GM13976 (cell line): ENCODE measurements at places on chromosomes 4 and X.
A peak's percentile ranks its signal among the peaks of the same experiment; 100 is the strongest.

GRCh38 chrX:1578511-1579173 is 12.8 kb upstream of the AKAP17A start:
- DNase-seq = no peak

GRCh38 chr4:170623899-170624298 is 534.1 kb upstream of the AADAT start:
- no peak for DNase-seq

DNA sequence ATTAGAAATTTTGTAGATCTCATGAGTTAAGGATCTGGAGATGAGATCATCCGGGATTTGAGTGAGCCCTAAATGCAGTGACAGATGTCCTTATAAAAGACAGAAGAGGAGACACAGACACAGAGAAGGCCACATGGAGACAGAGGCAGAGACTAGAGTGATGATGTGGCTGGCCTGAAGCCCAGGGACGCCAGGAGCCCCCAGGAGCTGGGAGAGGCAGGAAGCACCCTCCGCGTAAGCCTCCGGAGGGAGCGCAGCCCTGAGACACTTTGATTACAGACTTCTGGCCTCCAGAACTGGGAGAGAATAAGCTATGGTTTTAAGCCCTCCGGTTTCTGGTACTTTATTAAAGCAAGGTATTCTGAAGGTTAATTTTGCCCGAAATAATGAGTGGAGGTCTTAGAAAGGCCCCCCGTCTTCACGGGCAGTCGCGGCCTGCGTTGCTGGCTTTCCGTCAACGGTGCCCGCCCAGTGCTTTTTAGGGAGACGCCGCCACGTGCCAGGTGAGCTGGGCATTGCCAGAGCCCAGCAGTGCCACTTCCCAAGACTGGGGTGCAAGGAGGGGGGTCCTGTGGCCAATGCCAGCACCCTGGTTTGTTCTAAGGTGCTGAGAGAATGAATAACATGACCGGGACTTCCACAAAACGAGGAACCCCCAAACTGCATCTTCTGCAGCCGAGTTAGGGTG is 8.1 kb downstream of the DHRSX start:
- no peak for DNase-seq

- peak; percentile 3 for DNase-seq
Observed at GRCh38 chrX:108699368-108699767, 37.0 kb downstream of the IRS4 start.

DNA sequence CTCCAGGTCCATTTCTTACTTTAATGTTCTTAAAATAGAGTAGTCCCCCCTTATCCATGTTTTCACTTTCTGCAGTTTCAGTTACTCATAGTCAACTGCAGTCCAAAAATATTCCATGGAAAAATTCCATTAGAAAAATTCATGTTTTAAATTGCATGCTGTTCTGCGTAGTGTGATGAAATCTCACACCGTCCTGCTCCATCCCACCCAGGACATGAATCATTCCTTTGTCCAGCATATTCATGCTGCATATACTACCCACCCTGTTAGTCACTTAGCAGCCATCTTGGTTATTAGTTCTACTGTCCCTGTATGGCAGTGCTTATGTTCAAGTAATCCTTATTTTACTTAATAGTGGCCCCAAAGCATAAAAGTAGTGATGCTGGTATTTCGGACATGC is 5.4 kb upstream of the PDLIM5 start:
- no peak for DNase-seq

DNA sequence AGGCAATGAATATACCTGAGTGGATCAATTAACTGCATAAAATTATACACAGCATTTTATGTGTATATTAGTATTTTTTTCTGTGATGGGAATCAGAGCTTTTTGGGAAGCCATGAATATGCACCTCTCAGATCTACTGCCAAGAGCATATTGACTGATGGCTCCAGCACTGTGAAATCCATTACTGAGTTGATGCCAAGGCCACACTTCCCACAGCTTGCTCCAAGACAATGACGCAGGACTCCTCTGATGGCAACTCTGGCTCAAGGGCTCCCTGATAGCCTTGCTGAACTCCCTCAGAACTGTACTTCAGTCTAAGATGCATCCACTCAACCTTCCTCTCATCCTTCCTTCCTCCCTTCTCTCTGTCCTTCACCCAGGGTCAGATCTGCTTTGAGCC is 82.7 kb downstream of the OTC start:
- no peak for DNase-seq

GRCh38 chr4:70313736-70314135 is 21.0 kb upstream of the CABS1 start:
- no peak for DNase-seq

DNA sequence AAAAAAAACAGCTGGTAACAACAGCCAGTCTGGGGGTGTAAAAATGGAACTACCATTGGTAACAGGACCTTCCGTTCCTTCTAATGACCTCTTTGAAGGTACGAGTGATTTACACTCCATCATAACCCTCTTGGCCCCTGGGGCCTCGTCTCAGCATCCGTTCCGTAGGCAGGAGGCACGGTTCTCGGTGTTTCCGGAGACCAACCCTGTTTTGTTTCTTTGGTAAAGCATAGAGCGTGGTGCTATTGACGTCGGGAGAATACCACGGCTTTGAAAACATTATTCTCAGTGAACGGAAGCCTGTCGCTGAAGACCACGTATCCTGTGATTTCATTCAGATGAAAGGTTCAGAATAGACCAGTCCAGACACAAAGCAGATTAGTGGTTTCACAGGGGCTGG is 198.9 kb downstream of the ASMT start:
- no peak for DNase-seq

GRCh38 chr4:2292646-2293108 is 30.8 kb upstream of the MXD4 start:
- no peak for DNase-seq

- no peak for DNase-seq
Observed at GRCh38 chr4:27844376-27844775, 983.7 kb downstream of the STIM2 start.

DNA sequence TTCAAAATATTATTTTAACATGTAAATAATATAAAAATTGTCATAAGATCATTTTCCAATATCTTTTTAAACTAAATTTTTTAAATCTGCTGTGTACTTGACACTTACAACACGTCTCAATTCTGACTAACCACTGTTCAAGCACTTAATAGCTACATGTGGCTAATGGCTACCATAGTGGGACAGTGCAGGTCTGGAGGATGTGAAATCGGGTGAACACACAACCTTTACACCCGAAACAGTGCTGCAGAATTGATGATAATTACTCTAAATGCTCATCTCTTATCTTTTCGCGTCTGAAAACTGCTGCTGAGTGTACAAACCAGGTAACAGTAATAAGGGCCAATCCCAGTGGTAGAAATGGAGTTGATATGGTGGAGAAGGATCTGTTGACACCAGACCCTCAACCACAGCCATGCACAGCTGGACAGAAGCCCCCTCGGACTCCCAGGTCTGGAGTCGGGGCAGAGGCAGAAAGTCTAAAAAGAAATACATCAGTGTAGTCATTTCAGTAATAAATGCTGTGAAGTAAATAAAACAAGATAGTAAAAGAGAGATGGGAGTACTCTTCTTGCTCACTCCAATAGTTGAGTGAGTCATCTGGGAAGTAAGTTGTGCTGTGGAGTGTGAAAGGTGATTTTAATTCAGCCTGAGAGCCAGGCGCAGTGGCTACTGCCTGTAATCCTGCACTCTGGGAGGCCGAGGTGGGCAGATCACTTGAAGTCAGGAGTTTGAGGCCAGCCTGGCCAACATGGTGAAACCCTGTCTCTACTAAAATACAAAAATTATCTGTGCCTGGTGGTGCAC is 150.0 kb downstream of the CBR4 start:
- DNase-seq = peak; percentile 36

DNA sequence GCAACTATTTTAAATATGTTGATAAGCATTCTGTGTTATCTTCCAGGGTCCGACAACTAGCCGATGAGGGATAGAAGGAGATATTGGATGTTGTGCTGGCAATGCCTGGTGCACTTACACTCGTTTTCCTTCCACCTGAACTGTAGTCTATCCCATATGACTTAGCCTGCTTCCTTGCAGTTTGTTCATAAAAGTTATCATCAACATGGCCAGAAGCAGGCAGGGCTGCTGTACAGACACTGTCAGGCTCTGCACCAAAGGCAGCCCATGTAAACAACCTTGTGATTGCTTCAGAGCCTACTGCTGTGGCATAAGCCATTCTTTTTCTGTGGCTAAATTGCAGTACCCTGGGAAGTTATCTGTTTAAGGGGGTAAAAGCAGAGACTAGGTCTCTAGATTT is 1.6 kb downstream of the MAPK10 start:
- no peak for DNase-seq

GRCh38 chr4:55173580-55173979 is 48.2 kb upstream of the KDR start:
- no peak for DNase-seq

- DNase-seq = no peak
Observed at GRCh38 chrX:727738-728621, 97.4 kb downstream of the SHOX start.

DNA sequence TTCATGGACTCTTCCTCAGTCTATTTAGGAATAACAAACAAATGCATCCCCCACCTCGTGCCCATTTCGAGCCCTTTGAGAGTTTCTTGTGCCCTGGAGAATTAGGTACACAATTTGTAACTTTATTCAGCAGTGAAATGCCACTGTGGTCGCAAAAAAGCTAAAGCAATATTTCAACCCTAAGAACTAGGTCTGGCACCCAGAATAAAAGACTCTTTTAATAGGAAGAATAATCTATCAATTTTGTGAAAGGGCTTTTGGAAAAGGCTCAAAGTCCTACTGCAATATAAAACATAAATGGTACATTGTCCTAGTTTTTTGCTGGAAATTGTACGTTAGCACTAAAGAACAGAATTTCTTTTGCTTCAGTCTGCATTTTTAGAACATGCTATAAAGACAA is 304.6 kb upstream of the TENM3 start:
- no peak for DNase-seq

DNA sequence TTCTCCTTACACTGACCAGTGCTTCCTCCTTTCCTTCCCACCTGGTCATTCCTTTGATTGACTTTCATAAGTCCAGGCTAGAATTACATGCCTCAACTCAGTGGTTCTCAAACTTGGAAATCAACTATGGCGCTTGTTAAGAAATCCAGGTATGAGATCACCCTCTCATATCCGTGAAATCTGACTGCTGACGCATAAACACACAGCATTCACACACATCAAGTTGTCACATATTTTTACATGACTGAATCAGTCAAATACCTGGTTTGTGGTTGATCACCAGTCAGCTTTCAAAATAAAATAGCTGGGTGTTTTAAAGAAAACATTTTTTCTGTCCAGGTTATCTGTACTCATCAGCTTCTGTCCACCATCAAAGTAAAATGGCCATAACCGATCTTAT is 433.5 kb downstream of the AFF2 start:
- DNase-seq = no peak

GRCh38 chrX:47573341-47574075 is 8.7 kb upstream of the TIMP1 start:
- DNase-seq = no peak

DNA sequence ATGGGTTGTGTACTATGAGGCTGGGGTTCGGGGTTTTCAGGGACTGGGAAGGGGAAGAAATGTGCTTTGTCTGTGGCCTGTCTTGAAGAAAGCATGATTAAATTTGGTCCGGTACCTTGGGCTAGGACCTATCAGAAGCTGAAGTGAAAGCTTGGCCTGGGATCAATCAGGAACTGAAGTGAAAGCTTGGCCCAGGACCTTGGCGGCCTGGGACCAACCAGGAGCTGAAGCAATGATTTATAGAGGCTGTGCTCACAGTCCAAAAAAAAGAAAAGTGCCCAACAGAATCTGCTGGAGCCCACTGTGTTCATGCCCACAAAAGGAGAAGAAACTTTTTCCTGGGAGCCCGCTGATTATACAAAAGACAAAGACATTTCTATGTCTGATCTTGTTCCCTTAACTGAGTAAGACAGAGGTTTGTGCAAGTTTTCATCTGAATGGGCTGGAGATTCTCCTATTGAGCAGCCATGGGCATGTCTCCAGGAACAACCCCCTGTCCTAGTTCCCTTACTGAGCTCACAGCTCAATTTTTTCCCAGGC is 1427.9 kb downstream of the FAM133A start:
- DNase-seq = no peak

DNA sequence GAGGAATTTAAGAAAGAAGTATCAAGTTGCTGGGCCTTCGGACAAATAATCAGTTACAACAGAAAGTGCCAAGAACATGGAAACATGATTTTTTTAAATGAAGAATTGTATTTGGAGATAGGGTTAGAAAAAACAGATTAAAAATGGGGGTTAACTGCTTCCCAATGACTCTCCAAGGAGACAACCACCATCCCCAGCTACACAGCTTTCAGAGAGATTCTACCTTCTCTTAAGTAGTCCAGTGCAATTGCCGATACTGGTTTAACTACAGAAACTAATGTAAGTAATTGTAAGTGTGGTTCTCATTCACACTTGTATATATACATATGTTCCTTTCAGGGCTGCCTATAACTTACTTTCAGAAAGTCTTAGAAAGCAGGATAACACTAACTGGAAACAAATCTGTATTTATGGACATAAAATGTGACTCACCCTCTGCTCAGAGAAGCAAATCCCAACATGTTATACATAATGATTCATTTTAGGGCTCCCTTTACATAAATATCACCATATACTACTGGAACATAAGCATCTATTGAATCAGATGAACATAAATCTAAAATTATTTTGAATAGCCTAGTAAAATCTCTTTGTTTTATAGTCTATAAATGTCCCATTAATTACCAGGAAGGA is 248.9 kb upstream of the UGT8 start:
- DNase-seq = no peak
